ENCODE measurements at places on chromosomes 1 and 21.

DNA sequence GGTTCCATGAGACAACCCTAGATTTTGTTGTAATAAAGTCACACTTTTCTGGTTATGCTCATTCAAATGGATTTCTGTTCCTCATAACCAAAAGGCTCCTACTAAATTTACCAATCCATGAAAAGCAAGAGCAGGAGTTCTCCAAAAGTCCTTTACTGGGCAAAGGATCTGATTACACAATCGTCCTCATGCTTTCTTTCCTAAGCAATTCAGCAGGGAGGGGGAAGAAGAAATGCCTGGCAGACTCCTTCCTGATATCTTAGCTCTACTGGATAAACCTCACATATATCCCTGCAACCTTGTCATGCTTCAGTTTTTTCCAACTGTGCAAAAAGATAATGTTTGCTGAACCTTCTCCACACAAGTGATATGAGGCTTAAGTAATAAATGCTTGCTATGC, 67.6 kb upstream of the GUCA2B start:
- no peak for DNase-seq

GRCh38 chr1:6188466-6188865, 8.3 kb upstream of the CHD5 start:
- DNase-seq, result no peak

- no peak for DNase-seq
Observed at GRCh38 chr1:109241841-109242345, 7.4 kb upstream of the CELSR2 start.

- no peak for DNase-seq
Observed at GRCh38 chr1:174800216-174800851, 199.4 kb upstream of the CACYBP start.

GRCh38 chr1:241990040-241990439, 8.9 kb downstream of the MAP1LC3C start:
- DNase-seq, result no peak

DNA sequence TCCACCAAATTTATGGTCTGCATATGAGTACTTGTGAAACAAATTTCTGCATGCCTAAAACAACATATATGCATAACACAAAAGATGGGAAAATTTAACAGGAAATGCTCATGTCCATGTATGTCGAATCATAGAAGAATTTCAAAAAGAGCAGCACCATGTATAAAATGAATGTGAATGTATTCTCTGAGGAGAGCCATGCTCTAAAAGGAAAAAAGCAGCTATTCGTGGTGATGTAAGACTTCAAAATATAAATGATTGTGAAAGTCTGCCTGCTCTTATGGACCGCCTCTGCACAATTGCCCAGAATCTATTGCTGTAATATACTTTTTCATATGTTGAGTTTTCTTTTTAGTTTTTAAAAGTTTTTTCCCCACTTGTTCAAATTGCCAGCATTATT, 66.8 kb downstream of the EPB41 start:
- no peak for DNase-seq

DNA sequence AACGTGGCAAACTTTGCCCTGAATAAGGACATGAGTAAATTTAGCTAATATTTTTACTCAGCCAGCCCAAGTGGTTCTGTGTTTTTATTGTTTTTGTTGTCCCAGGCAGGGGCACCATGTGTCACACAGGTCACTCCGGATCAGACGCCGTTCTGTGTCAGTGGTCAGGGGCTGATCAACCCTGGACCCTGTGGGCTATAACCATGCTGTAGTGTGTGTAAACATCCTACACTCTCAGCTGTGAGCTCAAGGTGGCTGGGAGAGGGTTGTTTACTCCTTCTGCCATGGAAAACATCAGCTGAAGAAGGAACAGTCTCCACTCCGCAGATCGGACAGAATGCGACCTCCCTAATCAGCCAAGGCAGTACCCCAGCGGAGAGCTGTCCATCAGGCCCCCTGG, 26.5 kb upstream of the KCNQ4 start:
- no peak for DNase-seq

DNA sequence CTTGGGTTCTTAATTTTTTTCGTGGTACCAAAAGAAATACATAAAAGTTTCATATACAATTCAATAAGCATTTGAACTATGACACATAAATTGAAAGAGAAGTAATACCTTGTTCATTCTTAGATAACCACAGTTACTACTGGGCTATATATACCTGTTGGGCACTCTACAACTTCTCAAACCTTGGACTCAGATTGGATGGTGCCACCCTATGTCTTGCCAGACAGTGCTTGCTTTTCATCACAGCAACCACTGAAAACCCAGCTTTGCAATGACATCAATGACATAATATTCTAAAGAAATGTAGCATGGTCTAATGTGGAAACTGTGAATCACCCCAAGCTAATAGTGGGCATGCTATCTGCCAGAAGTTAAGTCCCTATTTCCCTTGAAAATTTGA, 62.8 kb upstream of the DPH5 start:
- DNase-seq, result no peak

- DNase-seq, result no peak
Observed at GRCh38 chr1:111161843-111162487, 21.9 kb downstream of the CEPT1 start.

DNA sequence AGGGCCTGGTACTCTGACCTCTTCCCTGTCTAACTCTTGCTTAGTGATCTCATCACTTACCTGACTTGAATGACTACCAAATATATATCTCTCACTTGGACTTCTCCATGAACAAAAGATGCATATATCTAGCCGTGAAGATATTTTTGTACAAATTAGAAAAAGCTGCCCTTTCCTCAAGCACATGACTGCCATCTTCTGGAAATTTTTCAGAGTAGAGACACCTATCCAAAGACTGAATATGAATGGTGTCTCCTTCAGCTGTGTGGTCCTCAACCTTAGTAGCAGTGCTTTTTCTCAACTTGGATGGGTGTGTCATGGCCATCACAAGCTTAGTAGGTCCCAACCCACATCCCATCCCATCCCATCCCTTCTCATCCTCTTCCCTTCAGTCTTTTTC, 142.3 kb downstream of the DNM3 start:
- DNase-seq, result no peak

DNA sequence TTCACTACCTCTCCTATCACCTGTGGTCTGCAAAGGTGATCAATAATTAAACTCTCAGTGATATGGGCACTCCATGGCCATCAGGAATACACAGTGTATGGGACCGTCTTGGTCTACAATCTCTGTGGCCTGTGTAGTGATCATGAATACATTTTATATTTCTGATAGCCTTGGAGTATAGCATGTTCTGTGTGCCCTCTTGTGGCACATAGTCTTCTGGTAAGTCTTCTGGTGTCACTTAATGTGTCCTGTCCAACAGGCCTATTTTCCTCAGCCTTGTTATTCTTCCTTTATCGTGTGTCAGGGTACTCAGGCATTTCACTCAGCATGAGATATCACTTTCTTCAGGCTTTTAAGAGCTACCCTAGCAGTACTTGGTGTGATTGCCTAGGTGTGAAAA, 393.6 kb downstream of the AGBL4 start:
- DNase-seq, result no peak

DNA sequence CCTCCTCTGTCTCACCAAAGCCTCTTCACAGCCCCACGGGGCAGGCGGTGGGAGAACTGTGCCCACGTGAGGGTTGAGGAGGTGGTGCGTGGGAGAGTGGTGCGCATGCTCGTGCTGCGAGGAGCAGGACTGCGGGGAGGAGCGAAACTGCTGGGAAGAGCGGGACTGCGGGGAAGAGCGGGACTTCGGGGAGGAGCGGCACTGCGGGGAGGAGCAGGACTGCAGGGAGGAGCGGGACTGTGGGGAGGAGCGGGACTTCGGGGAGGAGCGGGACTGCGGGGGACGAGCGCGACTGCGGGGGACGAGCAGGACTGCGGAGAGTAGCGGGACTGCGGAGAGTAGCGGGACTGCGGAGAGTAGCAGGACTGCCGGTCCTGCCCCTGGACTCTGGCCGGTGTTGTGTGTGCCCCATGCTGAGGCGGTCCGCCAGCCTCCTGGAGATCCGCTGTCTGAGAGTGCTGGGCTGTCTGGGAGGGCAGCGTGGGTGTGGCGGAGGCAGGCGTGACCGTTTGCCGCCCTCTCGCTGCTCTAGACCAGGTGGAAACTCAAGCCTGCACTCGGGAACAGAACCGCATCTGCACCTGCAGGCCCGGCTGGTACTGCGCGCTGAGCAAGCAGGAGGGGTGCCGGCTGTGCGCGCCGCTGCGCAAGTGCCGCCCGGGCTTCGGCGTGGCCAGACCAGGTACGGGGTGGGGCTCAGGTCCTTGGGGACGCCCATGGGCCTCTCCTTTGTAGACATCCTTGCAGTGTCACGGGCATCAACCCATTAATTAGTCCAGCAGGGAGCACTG, 24.6 kb downstream of the TNFRSF1B start:
- no peak for DNase-seq

DNA sequence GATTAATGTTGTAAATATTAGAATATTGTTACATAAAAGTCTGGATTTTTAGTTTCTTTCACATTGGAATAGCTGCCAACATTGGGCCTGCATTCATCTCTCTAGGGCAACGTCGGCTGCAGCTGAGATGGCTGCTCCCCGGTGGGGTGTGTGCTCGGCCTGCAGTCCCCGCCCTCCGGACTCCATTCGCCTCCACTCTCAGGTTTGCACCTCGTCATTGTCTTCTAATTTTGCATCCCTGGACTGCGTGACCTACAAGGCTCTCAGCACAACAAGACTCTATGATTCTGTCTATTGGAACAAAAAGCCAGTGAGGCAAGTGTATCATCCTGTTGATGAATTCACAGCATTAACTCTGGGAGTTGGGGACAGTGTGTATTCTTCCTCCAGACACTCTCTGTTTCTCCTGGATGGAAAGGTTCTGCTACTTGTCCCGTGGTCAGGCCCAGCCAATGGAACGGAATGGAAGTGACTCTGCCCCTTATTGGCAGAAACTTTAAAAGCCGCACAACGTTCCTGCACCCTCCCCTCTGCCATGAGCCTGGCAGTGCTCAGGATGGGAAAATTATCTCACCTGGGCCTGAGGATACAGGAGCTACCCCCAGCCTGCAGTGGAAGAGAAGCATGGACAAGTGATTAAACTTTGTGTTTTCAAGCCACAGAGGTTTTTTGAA, 105.0 kb upstream of the SAMD11 start:
- no peak for DNase-seq

GRCh38 chr1:1399872-1400575, 889 bp upstream of the CCNL2 start:
- no peak for DNase-seq

DNA sequence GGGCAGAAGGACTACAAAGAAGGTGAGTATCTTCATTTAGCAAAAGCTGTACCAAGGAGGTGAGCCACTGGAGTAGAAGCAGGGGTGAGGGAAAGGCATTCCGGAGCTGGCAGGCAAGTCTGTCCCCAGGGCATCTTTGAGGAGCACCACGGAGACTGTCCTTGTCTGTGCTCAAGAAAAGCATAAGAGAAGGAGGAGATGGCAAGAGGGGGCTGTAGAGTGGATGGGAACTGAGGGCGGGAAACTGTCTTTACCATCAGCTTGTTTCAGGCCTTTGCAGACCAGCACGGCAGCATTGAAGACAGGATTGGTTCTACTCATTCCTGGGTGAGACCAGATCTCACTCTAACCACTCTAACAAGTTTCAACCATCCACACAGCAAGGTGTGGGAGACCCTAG, 355.8 kb downstream of the AJAP1 start:
- no peak for DNase-seq

- DNase-seq, result no peak
Observed at GRCh38 chr1:50969611-50970508, at the start of gene CDKN2C. TSS of gene CDKN2C (plus strand) at chr1:50970245. CDS start at chr1:50970369, 124 bp downstream.

DNA sequence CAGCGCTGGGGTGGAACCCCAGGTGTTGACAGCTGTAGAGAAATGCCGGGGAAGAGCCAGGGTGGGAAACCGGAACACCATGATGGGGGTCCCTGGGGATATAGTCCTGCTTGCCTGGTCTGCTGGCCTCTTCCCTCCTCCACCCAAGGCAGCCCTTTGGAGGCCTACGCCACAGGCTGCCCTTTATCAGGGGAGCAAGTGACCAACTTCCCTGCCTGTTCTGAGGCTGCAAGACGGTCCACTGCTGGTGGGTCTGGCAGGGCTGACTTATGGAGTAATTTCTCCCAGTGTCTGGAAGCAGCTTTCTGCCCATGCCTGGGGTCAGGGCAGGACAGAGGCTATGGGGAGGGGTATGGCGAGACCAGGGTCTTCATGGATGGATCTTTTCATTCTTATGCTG, 50.8 kb upstream of the EDN2 start:
- DNase-seq, result no peak

- DNase-seq, result no peak
Observed at GRCh38 chr1:225427235-225428067, at the start of gene LBR. TSS of gene LBR (minus strand) at chr1:225428038. CDS start at chr1:225424075, 3,963 bp downstream.

DNA sequence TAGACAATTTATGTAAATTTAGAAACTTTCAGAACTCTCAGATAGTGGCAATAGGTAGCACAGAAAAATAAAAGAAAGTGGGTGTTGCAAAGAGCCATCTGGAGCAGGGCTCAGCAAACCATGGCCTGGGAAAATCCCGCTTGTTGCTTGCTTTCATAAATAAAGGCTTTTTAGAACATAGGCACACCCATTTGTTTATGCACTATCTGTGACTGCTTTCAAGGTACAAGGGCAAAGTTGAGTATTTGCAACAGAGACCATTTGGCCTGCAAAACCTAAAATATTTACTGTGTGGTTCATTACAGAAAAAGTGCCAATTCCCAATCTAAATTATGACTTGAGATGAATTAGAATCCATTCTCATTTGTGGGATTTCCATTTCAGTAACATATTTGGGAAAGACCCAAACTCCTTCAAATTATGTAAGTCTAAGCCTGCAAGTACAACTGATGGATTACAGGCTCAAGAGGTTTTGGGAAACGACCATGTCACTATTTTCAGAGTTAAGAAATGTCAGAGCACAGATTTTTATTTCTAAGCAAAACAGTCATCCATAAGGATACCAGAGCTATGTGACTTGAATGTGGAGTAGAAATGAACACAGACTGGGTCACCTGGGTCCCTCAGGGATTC, 43.5 kb upstream of the DPT start:
- no peak for DNase-seq

DNA sequence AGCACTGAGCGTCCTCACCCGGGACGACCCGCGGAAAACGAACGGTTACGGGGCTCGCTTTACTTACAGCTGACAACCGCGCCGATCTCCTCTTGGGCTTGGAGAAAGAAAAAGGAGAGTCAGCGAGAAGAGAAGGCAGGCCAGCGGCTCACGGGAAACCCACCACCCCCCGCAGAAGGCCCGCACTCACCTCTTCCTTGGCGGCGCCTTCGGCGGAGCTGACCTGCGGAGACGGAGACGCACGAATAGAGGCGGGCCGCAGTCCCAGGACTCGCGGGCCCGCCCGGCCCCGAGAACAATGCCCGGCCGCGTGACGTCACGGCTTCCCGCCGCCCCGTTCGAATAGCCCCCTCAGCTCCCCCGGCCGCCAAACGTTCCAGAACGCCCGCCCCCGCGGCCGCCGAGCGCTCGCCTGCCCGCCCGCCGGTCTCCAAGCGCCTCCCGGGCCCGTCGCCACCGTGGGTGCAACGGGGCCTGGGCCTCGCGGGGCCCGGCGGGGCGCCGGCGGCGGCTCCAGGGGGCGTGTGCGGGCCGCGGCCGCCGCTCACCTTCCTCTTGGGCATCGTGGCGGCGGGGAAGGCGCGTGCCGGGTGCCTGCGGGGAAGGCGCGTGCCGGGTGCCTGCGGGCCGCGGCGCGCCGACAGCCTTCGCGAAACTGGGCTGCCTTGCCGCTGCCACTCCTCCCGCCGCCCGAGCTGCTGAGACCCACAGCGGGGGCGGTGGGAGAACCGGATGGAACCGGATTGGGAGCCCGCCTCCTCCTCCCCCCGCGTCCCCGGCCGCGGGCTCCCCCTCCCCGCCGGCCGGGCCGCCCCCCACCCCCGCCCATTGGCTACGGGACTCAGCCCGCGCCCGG, at the start of gene HMGN1:
Gene HMGN1 (minus strand): TSS at position 734 of the 856 bp plus-strand sequence. CDS start 171 bp downstream, at position 563.
- DNase-seq, result peak; percentile 80

- DNase-seq, result no peak
Observed at GRCh38 chr21:28100366-28100765, 892.3 kb downstream of the LTN1 start.

GRCh38 chr1:20950679-20951078, 163.6 kb upstream of the HP1BP3 start:
- DNase-seq, result no peak
